ENCODE measurements at places on chromosomes 6 and 20.
A peak's percentile ranks its signal among the peaks of the same experiment; 100 is the strongest.

DNA sequence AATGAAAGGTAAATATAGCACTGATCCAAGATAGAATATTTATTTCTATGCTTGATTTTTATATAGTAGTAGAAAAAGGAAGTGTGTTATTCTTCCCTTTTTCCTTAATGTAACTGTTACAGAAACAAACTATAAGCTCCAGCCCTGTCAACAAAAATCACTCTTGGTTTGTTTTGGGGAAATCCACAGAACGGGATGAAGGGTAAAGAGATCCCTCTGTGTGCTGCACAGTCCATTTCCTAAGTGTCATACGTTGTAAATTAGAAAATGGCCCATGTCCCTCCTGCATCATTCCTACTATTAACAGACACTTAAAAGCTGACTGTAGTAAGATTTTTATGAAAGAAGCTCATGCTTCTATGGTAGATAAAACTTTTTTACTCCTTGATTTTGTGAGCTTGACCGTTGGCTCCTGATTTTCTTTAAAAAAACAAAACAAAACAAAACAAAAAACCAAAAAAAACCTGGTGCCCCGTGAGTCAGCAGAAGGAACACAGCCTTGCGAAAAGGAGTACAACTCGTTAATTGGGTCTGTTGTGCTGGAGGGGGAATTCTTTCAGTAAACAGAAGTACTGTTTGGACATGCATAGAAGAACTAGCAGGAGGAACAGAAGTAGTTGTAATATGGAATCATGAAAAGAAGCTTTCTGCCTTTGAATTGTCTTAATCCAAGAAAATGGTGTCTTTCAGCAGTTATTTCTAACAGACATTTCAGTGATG, 67.5 kb downstream of the RTN4IP1 start:
- no peak for DNase-seq

DNA sequence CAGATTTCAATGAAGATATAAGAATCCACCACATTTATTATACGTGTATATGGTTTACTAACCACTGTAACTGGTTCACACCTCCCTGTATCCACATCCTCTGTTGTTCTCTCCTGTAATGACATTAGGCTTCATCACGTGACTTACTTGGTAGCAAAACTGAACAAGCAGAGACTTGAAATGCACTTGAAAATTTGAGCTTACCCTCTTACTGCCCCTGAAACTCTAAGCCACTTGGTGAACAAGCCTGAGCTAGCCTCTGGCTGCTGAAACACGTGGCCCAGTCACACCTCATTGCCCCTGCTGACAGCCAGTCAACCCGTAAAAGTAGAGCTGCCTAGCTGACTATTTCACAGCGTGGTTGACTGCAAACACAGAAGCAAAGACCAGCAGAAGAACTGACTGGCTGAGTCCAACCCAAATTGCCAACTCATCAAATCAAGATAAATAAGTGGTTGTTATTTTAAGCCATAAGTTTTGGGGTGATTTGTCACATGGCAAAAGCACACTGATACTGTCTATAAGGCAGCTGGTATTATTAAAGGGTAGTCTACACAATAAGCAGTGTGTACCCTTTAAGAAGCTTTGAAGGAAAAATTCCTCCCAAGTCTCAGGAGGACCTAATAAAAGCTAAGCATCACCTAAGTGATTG, 109.0 kb downstream of the RALGAPA2 start:
- DNase-seq = no peak

- DNase-seq = no peak
These were observed 55.0 kb upstream of the HLA-A start for GRCh38 chr6:29887330-29887818.

DNA sequence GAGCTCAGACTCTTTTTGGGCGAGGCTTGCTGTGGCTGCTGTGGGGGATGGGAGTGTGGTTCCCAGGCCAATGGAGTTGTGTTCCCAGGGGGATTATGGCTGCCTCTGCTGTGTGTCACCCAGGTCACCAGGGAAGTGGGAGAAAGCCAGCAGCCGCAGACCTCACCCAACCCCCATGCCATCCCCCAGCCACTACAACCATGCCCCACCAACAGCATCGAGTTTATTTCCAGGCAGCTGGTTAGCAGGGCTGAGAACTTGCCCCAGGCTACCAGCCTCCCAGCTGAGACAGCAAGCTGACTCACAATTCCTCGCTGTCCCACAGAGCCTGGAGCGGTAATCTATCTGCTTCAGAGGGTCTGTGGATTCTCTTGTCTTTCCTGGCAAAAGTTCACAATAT, 331.7 kb downstream of the FRK start:
- no peak for DNase-seq

DNA sequence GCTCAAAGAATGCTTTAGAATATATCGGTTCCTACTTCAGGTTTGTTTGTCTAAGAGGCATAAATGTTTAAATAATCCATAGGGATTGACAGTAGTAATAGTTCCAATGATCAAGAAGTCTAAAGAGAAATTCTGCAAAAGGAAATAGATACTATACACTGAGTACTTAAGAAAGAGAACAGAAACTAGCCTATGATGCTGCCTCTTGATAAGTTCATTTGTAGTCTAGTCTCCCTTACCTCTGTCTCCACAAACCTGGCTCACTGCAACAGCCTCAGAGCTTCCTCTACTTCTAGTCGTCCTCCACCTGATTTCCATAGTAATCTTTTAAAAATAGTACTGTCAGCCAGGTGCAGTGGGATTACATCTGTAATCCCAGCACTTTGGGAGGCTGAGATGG, 511.8 kb downstream of the LMBRD1 start:
- no peak for DNase-seq

DNA sequence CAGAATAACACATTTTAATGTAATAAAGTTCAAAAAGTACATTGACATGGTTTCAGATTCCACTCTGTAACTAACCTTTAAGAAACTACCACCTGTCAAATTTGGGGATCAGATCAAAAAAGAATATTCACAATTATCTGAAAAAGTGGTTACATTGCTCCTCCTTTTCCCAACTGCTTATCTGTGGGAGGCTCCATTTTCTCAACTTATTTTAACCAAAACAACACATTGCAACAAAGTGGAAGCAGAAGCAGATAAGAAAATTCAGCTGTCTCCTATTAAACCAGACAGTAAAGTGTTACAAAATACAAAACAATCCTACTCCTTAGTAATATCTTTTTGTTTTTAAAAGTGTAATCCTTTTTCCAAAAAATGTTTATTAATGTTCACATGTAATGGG, 61.4 kb downstream of the PDSS2 start:
- no peak for DNase-seq

- no peak for DNase-seq
These were observed 134.7 kb upstream of the RSPO3 start for GRCh38 chr6:126983779-126984178.

DNA sequence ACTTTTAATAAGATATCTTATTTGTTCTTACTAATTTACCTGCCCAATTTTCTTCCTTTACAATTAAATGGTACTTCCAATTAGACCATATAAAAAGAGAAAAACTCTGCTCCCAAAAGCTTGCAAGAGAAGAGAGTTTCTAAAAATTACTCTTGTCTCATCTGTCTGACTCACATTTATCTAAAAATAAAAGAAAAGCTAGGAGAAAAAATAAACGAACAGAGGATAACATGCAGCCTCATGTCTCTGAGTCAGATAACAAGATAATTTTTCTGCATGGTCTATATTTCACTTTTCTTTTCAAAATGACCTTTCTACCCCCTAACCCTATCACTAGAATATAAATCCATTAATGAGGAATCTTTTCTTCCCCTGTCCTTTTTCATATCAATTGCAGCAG, 127.2 kb upstream of the TCF21 start:
- DNase-seq = no peak

DNA sequence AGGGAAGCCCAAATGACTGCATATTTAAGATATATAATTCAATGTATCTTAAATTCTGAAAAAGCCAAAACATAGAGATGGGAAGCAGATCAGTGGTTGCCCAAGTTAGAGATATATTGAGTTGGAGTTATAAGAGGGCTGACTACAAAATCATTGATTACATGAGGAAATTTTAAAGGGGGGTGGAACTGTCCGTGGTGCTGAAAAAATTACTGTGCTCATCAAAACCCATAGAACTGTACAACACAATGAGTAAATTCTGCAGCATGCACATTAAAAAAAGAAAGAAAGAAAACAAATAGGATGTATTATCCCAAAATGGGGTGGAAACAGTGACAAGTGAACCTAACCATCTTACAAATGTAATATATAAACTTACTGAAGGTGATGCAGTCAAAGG, 100.9 kb downstream of the FUT9 start:
- DNase-seq = no peak

DNA sequence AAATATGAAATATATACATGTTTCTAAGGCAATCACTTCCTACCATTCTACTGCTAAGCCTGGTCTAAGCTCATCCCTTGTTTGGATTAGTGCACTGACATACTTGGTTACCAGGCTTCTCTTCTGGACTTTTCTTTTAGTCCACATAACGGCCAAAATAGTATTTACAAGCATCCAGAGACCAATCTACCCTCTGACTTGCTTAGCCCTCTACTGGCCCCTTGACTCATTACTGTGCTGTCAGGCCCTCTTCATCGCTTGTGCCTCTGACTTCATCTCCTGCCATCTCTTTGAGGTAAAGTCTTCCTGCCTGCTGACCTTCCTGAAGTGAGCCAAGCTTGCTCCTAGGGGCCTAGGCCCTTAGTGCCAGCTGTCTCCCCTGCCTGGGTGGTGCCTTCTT, 35.1 kb downstream of the TULP4 start:
- no peak for DNase-seq

GRCh38 chr20:833121-833449, 430 bp upstream of the FAM110A start:
- DNase-seq = no peak

DNA sequence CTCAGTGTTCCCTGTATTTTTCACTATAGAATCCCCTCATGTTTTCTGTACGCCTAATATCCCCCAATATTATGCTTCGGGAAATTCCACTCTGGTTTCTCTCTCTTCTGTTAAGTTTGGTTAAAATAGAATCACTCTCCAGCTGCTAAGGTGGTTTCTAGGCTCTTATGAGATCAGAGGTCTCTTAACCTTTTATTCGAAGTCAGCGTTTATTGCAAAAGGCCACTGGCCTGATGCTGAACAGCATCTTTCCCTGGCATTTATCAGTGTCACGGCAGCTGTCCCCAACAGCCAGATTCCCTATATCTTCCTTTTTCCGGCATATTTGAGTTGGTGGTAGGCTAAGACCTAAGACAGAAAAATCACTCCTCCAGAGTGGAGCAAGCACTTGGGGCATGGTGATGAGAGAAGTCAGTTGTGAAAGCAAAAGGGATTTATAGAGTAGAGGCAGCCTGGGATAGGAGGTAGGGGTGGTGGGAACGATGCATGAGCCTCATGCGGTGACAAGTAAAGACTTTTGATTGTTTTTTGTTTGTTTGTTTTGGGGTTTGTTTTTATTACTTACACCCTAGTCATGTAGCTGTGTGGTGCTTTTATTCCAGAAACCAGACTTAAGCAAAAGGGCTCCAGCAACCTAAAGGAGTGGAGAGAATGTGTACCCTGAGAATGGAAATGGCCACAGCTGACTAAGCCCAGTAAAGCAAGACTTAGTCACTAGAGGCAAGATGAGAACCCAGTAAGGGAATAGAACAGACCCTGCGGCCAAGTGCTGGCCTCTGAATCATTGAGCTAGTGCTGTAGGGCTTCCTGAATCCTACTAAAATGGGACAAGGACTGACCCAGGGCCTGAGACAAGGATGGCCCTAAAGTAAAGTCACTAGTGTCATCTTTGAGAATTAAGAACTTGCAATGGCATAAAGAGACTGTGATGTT, 233.0 kb upstream of the PRND start:
- no peak for DNase-seq

GRCh38 chr6:167208819-167209576, 51.2 kb upstream of the GPR31 start:
- DNase-seq = no peak

GRCh38 chr6:69022993-69023392, 387.9 kb downstream of the ADGRB3 start:
- no peak for DNase-seq

DNA sequence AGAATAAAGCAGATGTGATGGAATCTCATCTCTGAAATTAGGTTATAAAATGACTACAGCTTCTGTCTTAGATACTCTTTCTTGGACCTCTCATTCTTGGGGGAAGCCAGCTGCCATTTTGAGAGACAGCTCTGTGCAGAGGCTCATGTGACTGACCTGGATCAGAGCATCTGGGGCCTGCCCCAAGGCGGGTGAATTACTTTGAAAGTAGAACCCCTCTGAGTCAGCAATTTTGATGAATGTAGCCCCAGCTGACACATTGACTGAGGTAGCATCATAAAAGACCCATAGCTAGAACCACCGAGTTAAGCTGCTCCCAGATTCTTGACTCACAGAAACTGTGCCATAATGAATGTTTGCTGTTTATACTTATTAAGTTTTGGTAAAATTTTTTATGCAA, 124.5 kb downstream of the THEMIS start:
- no peak for DNase-seq

DNA sequence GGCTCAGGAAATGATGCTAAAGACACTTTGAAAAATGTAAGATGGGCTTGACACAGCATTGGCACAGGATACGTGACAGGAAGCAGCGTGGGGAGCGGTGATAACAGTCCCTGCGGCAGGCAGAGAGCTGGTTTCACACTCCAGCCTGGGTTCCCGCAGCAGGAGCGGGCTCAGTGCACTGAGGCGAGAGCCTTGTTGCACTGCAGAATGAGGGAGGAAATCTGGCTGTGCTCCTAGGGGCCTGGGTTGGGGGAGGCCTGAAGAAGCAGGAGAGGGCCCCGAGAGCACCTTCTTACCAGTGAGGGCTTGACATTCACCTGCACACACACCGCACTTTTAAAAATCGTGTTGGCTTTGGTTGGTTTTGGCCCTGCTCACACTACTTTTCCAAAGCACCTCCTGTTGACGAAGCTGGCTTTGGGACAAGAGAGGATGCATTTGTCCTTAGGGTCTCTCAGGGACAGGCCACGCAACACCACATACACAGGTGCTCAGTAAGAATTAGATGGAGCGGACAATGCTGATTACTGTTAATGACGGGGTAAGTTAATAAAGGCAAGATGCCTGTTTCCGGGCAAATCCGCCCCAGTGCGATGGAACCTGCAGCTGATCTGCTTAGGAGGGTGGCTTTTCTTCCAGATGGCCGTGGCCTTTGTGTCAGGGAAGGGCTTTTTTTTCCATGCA, 49.4 kb upstream of the ARMC2 start:
- DNase-seq = peak; percentile 16

GRCh38 chr20:6956056-6956455, 188.6 kb downstream of the BMP2 start:
- no peak for DNase-seq

DNA sequence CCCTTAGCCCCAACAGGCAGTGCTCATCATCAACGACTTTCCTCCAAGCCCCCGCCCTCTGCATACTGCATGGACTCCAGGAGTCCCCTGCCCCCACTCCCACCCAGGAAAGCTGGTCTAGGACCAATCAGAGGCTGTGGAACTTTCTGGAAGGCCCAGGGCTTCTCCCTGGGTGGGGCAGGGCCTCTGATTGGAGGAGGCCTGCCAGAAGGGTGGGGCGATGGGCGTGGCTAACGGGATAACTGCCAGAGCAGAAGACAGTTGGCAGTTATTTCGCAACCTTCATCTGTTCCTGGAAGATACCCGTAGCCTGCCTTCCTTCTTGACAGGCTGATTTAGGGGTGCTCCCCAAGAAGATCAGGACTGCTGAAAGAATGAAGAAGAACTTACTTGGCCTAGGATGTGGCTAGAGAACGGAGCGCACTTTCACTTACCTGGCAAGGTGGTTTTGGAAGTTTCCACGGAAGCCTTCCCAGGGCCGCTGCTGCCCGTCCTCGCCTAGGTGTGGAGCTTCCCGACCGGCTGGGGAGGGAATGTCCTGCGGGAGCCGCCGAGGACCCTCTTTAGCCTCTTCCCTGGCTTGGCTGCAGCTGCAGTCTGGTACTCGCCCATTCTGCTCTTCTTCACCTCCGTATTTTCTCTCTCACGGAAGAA, 209.0 kb downstream of the LRFN2 start:
- no peak for DNase-seq
